ENCODE measurements at places on chromosomes 5 and 9.

DNA sequence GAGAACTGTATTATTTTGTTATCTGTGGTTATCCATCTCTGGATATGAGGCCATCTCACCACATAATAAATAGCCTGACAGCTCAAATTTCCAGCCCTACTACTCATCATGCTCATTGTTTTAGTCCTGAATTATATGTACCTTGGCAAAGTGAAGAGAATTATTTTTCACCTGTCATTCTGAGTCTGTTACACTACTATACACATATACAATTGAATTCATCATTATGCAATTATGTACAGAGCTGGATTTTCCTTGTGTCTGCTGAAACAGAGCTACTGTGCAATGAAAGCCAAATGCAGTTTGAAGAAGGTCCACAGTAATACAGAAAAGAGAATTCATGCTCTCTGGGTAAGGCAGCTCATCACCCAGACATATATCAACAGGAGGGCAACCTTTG, 28.5 kb downstream of the ESM1 start:
- no peak for DNase-seq

DNA sequence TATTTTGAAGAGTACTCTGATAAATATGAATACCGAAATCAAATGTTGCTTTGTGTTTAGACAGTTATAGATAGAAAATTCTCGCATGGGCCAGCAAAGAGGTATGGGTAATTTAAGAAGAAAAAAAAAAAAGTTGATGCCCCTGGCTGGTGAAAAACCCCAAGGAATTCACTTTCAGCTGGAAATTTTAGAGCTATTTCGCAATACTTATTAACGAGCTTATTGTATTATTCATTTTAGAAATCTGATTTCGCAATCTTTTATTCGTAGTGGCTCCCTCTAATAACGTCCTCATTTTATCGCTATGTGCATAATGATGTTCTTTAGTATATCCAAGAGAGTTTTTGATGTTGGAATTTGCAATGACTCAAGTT, 18.5 kb upstream of the FER start:
- DNase-seq, result no peak

- DNase-seq, result no peak
Measured at GRCh38 chr9:87501806-87502205, 4.1 kb downstream of the DAPK1 start.

- no peak for DNase-seq
Measured at GRCh38 chr9:133615606-133616188, 6.5 kb upstream of the FAM163B start.

GRCh38 chr9:120761006-120761405, 32.2 kb downstream of the FBXW2 start:
- no peak for DNase-seq

- no peak for DNase-seq
Measured at GRCh38 chr5:83026516-83026915, 50.7 kb downstream of the TMEM167A start.

DNA sequence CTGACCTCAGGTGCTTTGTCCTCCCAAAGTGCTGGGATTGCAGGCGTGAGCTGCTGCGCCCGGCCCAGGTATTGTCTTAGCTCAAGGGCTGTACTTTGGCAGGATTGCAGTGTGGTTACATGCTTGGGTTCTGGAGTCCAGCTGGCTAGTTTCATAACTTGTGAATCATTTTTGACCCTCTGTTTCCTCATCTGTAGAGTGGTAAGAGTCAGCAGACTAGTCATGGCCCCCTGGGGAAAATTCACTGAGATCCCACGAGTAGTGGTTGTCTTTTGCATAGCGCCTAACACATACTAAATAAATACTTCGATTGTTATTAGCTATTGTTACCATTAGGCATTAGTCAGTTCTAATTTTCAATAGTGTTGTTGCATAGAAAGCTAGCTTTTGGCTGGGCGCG, 14.3 kb downstream of the PTPA start:
- no peak for DNase-seq

- peak; percentile 27 for DNase-seq
Measured at GRCh38 chr5:178483620-178484019, 106.6 kb downstream of the COL23A1 start.

GRCh38 chr5:23012842-23013241, 159.7 kb upstream of the CDH12 start:
- DNase-seq, result no peak

DNA sequence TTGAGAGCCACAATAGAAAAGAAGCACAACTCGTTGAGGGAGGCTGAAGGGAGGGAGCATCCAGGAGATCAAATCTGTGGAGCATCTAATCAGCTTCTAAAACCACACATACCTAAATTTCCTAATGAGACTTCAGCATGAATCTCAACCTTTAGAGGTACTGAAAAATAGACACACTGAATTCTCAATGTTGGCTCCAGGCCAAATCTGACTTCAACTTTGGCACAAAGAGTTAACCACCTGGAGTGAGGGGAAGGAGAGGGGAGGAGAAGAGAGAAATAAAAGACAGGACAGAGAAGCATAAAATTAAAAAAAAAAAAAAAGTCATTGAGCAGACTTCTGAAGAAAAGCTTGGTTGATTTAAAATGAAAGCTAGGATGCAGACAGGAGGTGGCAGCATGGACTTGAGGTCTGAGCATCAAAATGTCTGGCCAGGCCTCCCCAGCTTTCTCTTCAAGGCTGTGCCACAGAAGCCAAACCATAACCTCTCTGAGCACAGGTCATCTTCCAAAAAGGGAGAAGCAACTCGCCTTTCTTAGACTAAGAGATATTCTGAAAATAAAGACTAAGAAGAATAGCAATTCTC, 205.6 kb downstream of the DENND1A start:
- DNase-seq, result no peak

DNA sequence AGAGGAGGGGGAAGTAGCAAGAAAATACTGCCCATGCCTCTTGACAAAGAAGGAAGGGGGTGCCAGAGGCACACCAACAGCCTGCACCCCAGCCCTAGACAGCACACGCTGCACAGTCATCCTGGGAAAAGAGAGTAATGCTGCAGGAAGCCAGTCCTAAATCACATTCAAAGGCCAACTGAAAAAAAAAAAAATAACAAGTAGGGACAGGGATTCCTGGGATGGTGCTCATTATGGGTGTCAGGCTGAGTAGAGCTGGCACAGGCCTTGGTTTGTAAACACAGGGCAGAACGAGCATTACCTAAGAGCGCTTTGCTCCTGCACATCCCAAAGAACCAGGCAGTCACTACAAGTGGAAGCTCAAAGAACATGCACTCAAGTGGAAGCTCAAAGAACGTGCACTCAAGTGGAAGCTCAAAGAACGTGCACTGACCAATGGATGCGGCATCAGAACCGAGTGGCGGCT, 7.8 kb downstream of the RAPGEF1 start:
- peak; percentile 75 for DNase-seq

DNA sequence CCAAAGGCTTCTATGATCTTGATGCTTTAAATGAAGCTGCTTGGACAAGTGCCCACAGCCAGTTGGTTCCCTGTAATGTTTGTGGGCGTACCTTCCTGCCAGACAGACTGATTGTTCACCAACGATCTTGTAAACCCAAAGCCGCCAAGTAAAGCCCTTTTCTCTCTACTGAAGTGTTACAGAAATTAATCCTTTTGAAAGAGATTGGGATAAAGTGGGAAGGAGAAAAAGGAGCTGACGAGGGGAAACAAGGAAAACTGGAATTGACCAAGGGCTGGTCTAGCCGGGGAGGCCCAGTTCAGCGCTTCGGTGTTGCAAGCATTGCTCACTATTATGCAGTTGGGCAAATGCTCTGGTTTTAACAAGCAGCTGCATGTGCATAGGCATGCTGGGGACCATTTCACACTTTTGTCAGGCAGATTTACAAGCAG, 53.2 kb downstream of the ZNF474 start:
- no peak for DNase-seq

GRCh38 chr9:120983259-120983837, 56.8 kb upstream of the TRAF1 start:
- DNase-seq, result no peak

DNA sequence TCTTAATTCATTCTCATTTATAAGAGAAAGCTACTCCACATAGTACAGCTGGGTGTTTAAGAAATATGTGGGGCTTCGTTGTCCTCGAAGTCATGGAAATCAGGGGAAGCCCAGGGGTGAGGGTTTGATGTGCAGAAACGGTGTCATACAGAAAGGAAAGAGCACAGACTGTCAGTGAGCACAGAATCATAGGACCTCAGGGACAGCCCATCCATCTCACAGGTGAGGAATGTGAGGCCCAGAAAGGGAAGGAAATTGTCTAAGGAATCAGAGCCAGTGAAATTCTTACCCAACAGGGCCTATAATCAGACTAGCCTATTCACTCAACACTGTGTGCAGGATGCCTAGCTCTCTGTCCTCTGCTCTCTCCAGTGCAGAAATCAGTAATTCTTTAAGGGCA, 535.6 kb downstream of the SPOCK1 start:
- DNase-seq, result no peak

GRCh38 chr9:37693260-37693659, 42.5 kb downstream of the FRMPD1 start:
- no peak for DNase-seq

GRCh38 chr9:125863923-125864322, 116.8 kb downstream of the PBX3 start:
- DNase-seq, result no peak

- peak; percentile 29 for DNase-seq
Measured at GRCh38 chr5:141597394-141597793, 21.4 kb downstream of the DIAPH1 start.

- no peak for DNase-seq
Measured at GRCh38 chr5:10702040-10702629, 58.9 kb downstream of the DAP start.

GRCh38 chr5:170300361-170301013, 2.9 kb upstream of the LCP2 start:
- DNase-seq, result no peak

GRCh38 chr5:35041261-35041660, 6.5 kb downstream of the AGXT2 start:
- no peak for DNase-seq

DNA sequence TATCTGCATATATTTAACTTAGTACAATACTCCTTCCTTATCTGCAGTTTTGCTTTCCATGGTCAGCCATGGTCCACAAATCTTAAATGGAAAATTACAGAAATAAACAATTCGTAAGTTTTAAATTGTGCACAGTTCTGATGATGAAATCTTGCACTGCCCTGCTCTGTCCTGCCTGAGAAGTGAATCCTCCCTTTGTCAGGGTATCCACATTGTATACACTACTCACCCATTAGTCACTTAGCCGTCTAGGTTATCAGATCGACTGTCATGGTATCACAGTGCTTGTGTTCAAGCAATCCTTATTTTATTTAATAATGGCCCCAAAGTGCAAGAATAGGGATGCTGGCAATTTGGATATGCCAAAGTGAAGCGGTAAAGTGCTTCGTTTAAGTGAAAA, 8.3 kb upstream of the YTHDC2 start:
- no peak for DNase-seq

DNA sequence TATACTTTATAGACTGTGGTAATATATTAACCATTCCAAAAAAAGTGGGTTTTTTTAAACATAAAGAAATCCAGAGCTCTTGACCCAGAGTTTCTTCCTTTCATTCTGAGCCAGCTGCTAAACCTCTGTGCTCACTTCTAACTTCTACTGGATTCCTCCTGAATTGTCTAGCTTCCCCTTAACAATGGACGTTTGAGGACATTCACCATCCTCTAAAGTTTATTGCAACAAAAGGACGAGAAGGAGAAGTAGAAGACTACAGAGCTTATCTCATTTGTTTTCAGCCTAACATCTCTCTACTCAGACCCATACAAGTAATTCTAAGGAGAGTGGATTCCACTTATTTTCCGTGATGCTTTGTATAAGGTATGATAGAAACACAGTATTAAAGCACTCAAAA, 284.2 kb downstream of the MAST4 start:
- no peak for DNase-seq

GRCh38 chr5:143166090-143166489, 237.4 kb downstream of the NR3C1 start:
- DNase-seq, result no peak

GRCh38 chr9:26413611-26414010, 479.0 kb downstream of the CAAP1 start:
- DNase-seq, result no peak

- no peak for DNase-seq
Measured at GRCh38 chr9:6147846-6148245, 67.8 kb upstream of the IL33 start.

- no peak for DNase-seq
Measured at GRCh38 chr9:97500263-97500662, 1.2 kb upstream of the TMOD1 start.

- peak; percentile 24 for DNase-seq
Measured at GRCh38 chr9:138022121-138022741, 144.6 kb downstream of the CACNA1B start.

- no peak for DNase-seq
Measured at GRCh38 chr5:107526-107925, 15.6 kb downstream of the PLEKHG4B start.

DNA sequence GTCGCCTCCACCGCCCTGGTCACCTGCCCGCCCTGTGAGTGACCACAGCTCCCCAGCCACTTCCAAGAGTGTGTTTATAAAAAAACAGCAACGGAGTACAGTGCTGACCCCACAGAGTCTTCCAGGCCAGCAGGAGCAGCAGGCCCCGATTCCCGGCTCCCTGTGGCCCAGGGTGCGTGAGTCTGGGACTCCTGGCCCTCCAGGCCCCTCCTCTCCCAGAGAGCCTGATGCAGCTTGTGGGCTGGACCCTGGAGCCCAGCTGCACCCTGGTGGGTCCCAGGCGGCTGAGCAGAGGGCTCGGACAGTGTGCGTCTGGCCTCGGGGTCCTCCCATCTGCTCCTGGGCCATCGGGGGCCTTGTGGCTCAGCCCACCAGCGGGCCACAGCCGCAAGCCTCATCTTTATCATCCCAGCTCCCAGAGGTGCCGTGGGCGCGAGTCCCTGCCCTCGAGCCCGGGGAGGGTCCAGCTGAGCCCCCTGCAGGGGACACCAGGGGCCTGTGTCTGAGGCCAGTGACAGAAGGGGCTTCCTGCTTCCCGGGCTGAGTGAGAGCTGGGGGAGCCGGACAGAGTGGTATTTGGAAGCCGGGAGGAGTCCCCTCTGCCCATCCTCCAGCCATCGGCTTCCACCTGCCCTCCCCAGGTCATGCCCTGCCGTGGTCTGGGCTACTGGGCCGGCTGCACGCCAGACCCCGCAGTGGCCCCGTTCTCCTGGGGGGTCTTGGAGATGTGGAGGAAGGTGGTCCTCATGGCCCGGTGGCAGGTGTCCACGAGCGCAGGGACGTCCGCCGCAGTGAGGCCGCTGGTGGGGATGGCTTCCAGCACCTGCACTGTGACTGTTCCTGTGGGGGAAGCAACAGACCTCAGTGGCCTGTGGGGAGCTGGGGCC, 10.6 kb downstream of the EGFL7 start:
- no peak for DNase-seq
